ENCODE measurements at places on chromosomes 11 and 22.

- no peak for DNase-seq
These were observed 11.6 kb upstream of the LRRC32 start for GRCh38 chr11:76682106-76682505.

DNA sequence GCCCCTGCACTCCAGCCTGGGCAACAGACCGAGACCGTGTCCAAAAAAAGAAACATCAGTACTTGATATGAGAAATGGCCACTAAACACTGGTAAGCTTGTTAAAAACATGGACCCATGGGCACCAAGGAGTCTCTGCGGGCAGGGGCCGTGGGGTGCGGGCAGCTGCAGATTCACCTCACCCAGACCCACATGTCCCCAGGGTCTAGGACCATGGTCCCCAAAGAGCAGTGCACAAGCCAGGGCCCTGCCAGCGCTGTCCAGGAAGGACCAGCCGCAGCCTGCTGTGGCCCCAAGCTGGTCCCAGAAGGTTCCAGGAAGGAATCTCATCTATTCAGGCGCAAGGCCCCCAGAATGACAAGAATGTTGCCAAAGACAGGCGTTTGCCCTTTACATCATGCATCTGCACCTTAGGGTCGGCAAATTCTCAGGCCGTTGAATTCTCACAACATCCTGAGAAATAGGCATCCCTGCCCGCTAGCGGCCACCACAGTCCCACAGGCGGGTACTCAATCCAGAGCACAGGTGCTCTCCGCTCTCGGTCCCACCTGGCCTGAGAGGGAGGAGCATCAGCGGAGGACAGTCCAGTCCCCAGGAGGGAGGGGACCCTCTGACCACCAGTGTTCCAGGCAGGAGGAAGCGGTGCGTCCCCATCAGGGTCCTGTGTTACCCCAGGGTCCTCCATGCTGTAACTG, 9.5 kb downstream of the YPEL1 start:
- no peak for DNase-seq

GRCh38 chr11:70808686-70809375, 410.5 kb downstream of the CTTN start:
- DNase-seq: no peak

- DNase-seq: no peak
These were observed 231.9 kb upstream of the ISX start for GRCh38 chr22:34834059-34834458.

DNA sequence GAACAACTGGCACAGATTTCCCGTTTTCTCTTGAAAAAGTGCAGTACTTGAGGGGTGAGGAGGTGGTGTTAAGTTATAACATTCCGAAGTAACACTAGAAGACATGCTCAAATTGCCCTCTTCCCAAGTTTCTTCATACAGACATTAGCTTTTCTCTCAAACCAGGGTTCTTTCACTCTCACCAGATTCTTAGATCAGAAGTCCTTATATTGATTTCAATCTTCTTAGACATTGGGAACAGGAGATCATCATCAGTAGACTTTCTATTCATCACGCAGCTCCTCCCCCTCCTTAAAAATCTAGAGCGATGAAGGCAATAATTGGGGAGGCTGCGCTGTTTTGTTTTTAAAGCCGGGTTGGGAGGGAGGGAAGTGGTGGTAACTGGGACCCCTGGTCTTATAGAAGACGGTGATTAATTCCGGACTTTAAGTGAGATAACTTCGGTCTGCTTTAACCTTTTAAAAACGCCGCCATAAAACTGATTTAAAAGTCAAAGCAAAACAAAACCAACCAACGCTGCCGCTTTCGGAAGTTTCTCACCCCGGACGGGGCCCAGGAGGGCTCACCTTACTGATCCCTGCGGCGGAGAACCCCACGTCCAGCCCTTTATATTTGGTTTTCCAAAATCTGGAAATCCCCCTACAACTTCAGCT, 665 bp downstream of the USP28 start:
- no peak for DNase-seq

GRCh38 chr11:8034106-8034585, 46.9 kb upstream of the TUB start:
- DNase-seq: no peak

GRCh38 chr22:23090457-23090835, 20.1 kb downstream of the GNAZ start:
- DNase-seq: no peak

GRCh38 chr11:3866206-3866605, 10.7 kb downstream of the STIM1 start:
- DNase-seq: no peak

DNA sequence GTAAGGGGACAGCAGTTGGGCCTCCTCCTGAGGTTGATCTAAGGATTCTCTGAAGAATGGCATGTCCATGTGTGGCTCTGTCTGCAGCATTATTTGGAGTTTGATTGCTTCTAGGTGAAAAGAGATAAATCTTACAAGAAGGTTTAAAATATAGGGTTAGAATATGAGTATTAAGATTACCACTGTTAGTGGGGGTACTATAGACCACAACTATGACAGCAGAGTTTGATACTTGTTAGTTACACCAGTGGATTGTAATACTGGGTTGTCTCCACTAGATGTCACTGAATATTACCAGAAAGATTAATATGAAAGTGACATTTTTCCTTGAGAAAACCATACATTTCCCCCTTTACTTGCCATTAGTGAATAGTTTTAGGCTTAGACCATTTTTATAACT, 47.9 kb downstream of the ZNF280B start:
- no peak for DNase-seq

DNA sequence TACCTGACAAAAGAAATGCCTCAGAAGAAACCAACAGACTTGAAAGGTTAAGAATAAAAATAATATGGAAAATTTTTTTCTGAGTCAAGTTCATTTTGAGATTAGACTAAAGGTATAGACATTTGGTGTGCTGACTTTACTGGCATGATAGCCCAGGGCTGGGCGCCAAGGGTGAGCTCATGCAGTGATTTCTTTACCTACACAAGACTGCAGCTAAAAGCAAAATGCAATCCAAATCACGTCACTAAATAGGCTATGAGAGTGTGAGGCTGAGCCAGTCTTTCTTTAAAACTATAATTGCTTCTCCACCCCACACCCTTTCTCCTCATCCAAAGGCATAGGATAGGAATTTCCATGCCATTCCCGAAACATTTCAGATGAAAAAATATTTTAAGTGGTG, 196.5 kb downstream of the FAM76B start:
- DNase-seq: no peak

DNA sequence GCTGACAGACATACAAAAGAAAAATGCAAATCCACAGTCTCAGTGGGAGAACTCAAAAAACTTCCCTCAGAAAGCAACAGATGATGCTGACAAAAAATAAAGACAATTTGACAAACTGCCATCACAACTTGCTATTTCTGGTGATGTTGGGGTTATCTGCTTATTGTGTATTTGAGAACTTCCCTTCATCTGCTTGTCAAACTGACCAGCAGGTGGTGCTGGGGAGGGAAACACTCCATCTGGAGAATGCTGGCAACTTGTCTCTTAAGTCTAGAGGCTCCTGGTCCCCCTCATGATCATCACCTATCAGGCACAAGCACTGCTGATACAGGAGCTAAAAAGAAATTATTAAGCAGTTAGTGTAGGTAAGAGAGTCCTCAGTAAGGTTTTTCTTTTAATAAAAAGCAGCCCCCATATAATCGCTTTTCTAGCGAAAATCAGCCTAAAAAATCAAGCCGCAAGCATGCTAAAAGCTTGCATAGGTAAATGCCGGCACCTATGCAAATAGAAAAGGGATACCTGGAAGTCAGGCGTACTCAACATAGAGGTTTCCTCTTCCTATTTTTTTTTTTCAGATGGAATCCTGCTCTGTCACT, 9.8 kb upstream of the FAM111B start:
- DNase-seq: no peak

- no peak for DNase-seq
These were observed 28.3 kb downstream of the MUC6 start for GRCh38 chr11:1008001-1008802.

DNA sequence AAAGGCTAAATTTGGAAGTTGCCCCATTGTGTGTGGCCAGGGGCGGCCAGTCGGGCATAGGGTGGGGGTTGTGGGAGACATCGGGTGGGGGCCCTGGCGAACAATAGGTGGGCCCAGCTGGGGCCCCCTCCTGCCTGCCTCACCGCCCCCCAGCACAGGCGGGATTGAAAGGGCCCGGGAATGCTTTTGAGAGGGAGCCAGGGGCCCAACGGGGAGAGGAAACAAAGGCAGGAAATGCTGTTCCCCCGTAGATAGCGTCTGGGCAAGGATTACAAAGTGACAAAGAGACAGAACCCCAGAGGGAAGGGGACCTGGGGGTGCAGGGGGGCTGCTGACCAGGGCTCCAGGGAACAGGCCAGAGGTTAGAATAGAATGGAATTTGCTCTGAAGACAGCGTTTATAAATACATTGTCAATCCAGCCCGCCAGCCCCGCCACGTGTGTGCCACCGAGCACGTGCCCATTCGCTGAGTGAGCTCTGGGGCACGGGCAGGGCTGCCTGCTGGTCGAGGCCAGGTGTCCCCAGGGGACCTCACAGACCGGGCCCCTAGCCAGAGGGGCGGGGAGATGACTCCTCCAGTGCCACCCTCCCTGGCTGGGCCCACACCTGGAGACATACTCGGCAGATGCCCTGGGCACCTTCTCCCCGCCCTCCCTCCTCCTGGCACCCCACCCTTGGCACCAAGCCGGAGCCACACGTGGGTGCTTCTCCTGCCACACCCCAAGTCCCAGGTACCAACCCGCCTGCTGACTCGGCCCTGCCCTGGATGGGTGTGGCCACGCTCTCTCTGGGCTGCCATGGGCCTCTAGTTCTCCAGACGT, 9.7 kb downstream of the PDGFB start:
- DNase-seq: no peak

All from Panc1 (cell line).